Activated T-helper 17 cell treated with anti-CD3 and anti-CD28 coated beads, Interleukin-2, amount 50 U/mL, for 72 hours (primary cell): ENCODE measurements at places on chromosomes 3 and 15. TPM values are rescaled to one million over a fixed set of nuclear protein-coding genes. Genes with fewer than 3 reads are reported as not detected.

GRCh38 chr3:46100812-46101211, 73.5 kb upstream of the XCR1 start:
- peaks cover 29% of the 10 kb centered on the region for H3K4me1 ChIP-seq
- H3K27me3 ChIP-seq, result peaks cover 8% of the 10 kb centered on the region
- no peaks in the 10 kb centered on the region for H3K36me3 ChIP-seq
- no peak for ATAC-seq
- H3K4me3 ChIP-seq, result no peak overlapping the region

CNTN4 gene
- total RNA-seq, result not detected

GOLGA8S gene
- total RNA-seq, result 0.06 TPM

GRAMD2A gene
- total RNA-seq, result 0.50 TPM

DISP2 gene
- 0.11 TPM for total RNA-seq

IP6K2 gene
- 43.4 TPM for total RNA-seq
